Nucleus accumbens (tissue), 56 donors: ENCODE measurements at places on chromosomes 2 and 18.

DNA sequence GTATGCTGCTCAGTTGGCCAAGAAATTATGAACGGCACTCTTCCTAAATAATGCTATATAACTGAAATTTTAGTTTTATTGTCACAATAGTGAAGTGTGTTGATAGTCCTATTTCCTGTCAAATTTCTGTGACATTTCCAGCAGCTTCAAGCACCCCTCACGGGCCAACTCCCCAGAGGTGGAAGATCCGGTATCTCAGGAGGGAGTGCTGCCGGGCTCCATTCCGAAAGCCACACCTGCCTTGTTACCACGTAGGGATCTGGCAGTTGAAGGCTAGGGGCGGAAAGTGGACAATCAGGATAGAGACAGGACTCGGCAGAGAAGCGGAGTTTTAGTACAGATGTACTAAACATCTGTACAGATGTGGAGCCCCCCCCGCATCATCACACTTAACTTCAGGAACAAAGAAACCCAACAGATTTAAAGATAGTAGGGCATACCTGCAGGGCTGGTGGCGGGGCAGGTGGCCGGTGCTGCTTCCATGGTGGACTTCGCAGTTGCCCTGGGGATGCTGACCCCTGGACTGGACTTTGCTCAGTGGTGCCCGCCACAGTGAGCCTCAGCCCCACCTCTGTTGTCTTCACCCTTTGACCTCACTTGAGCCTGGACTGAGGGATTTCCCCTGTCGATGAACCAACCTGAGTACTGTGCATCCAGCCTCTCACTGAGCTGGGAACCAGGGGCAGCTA is 22.3 kb downstream of the ASAP2 start:
- no peak for DNase-seq

DNA sequence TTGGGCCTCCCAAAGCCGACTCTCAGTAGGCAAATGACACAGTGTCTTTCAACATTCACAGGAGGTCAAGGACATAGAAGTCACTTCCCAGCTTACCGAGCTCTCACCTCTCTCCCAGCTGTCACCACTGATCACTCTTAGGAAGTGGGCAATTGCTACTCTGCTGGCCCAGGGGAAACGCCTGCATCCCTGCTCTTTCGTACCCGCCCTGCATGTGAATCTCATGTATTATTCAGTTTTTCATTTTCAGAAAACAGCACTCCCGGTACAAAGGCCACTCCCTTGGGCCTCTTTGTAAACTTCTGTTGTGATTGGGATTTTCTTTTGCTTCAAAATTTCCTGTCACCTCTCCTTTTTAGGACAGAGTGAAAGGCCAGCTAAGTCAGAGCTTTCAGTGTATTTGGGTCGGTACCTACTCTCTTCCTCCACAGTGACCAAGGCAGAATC is 15.4 kb downstream of the MRPL44 start:
- DNase-seq: no peak

DNA sequence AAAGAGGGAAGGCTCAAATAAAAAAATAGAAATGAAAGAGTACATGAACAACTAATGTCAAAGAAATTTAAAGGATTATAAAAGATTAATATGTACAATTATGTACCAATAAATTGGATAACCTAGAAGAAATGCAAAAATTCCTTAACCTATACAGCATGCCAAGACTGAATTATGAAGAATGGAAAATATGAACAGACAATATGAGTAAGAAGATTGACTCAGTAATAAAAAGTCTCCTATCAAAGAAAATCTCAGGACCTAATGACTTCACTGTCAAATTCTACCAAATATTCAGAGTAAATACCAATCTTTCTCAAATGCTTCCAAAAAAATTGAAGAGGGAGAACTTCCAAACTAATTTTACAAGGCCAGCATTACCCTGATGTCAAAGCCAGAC is 120.2 kb upstream of the SPOPL start:
- DNase-seq: no peak

DNA sequence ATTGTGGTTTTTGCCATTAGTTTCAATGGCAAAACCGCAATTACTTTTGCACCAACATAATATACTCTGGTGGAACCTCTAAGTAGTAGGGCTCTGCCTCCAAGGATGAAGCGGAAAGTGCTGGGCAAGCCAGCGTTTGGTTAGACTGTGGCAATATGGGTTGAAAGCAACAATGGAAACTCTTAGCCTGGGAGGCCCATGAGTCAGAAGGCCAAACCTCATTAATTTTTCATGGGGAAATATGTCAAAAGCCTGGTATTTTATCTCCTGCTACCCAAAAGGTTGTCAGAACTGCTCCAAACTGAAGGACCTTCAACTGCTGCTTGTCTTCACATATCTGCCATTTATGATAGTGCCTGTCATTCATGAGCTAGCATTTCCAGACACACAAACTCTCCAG is 179.1 kb upstream of the CYP26B1 start:
- DNase-seq: no peak

DNA sequence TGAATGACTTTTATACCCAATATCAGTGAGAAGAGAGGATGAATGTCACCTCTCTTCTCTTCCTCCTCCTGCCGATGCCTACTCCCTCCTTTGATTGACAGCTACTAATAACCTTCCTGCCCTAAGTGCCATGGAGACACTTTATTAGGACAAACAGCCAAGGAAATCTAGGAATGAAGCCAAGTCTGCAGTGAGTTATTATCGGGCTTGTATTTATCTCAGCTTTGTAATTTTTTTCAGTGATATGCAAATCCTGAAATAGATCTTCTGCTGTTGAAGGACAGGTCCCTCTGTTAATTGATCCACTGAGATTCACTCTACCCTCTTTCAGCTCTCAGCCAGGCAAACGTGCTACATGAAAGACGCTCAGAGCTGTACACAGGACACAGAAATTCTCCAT is 686.7 kb downstream of the TMEM182 start:
- no peak for DNase-seq

- DNase-seq: no peak
Observed at GRCh38 chr18:45728336-45729010, 4.5 kb downstream of the SLC14A1 start.

GRCh38 chr2:217168496-217168895 is 308.6 kb upstream of the TNP1 start:
- DNase-seq: no peak

DNA sequence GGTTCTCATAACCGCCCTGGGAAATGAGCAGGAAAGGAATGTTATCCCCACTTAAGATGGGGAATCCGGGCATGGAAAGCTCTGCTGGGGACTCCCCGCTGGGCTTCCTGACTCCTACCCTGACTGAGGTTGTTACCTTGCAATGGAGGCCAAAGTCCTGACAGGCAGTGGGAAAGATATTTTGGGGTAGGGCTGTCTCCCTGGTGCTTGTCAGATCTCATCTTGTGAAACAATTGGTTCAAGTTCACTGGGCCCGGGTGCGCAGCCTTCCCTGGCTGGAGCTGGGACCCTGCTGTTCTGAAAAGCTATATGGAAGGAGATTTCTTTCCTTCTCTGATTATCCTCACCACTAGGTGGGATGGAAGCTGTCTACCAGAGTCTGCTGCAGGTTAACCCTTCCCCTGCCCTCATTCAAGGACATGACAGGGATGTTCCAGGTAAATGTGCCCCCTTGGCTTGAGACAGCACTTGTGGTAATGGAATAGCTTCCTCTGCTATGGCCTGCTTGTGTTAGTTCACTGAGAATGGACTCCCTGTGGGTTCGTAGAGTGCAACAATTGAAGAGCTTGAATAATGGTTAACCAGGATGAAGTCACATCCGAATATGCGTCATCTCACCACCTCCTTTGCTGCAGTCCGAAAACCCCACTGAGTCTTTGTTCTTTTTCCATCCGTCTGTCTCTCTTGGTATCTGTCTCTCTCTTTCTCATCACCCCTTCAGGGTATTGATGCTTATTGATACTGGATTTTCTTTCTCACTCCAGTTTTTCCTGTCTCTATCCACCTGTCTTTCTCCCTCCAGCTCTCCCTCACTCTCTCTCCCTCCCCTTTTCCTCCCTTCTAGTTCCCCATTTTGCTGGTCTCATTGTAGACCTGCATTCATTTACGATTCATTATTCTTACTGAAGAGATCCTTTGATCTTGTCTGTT is 67.8 kb upstream of the EPAS1 start:
- no peak for DNase-seq

DNA sequence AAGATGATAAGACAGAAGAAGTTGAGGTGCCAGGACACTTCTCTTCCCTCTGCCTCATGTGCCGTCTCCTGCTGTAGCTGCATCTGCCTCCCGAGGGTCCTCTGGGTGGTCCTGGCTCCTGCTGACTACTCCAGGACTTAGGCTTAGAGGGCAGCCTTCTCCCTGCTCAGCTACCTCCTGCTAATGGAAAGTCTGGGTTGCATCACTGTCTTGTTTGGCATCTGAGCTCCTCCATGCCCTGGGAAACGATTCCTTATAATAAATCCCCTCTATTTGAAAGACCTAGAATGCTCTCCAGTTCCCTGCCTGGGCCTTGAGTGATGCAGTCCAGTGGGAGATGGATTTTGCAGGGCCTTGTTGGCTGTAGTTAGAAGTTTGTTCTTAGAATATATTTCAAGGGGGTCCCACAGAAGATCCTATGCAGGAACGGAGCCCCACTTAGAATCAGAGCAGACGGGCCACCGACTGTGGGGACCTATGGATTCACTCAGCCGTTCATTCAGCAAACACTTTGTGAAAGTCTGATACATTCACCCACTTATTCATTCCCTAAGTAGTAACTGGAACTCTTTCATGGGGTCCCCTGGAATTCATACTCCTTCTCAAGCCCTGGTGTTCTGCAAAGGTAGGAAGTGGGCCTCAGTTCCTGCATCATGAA is 269.8 kb upstream of the HDAC4 start:
- no peak for DNase-seq

GRCh38 chr2:205699515-205700289 is 17.4 kb downstream of the NRP2 start:
- DNase-seq: no peak
